Stimulated activated CD8-positive, alpha-beta memory T cell treated with anti-CD3 and anti-CD28 coated beads, Interleukin-7, amount 100 ng/mL, for 1 hour (primary cell): ENCODE measurements at places on chromosomes 12 and 14.

- no peak for DNase-seq
Observed at GRCh38 chr12:105935981-105936380, 202.8 kb downstream of the NUAK1 start.

GRCh38 chr12:111807232-111807631 is 34.8 kb upstream of the MAPKAPK5 start:
- no peak for DNase-seq

GRCh38 chr14:103398427-103399195 is 13.4 kb downstream of the MARK3 start:
- DNase-seq, result no peak

DNA sequence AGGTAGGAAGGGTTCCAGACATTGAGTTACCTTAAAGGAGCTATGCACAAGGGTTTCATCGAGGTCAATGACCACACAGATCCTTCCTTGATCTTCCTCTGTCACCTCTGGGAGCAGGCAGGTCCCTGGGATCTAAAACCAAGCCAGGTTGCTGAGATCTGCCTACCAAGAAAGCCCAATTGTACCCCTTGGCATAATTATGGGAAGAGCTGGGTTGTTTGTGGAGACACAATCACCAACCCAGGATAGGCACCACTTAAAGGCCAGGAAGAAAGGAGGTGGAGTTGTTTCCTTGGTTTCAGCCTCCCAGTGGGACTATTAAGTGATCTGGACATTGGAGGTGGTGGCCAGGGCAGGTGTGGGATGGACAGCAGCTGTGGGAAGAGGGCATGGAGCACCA is 8.4 kb upstream of the AVIL start:
- no peak for DNase-seq

DNA sequence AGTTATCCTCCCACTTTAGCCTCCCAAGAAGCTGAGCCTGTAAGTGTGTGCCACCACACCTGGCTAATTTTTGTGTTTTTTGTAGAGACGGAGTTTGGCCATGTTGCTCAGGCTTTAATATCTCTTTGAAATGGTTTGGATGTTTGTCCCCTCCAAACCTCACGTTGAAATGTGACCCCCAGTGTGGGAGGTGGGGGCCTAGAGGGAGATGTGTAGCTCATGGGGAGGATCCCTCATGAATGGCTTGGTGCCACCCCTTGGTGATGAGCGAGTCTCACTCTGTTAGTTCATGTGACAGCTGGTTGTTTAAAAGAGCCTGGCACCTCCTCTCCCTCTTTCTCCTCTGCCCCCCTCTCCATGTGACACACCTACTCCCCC is 23.6 kb upstream of the TTC7B start:
- DNase-seq, result no peak

GRCh38 chr12:24797901-24798300 is 151.0 kb downstream of the BCAT1 start:
- DNase-seq, result no peak

DNA sequence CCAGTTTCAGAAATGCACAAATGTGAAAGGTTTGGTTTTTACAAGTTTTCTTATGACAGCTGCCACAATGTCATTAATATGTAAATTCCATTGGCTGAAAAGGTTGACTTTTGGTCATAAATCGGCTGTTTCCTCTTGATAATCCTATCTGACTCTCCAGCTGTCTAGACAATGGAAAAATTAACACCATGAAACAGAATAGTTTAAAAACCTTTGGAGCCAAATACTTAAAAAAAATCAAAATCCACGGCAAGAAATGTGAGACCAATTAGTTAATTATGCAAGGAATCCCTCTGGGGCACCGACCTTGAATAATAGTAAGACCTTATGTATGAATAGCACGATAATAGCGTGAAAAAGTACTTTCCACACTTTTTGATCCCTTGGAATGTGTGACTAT is 138.0 kb downstream of the ZNF664 start:
- DNase-seq, result no peak

DNA sequence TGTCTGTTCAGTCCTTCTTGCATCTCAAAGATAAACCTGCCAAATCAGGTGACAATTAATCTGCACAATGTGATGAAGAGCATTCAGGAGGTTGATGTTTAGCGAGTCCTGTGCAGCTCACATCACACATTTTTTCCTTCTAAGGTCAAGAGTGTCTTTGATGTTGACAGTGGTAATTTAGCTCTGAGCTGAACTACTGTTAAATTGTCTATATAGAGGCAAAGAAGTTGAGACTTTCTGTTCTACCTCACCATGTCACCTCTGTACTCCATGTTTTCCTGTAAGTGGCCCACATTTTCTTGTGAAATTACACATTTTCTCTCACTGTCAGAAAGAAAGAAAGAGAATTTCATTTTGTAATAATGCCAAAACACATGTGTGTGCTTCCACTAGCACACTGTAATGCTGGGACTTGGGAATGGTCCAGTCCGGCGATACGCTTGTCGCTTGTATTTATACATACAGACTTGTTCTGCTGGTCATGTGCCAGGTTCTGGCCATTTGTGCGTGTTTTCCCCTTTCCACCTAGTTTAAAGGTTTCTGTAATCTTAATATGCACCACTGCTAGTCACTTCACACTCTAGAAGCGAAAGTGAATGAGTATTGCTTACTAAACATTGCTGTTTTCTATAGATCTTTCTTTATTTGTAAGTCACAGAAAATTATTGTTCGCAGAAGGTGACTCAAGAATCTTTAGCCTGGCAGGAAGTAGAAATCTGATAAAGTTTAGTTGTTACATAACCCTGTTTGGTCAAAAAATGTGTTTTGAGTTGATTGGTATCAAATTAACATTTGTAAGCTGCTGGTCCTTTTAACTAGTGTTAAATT is 328.9 kb downstream of the TMTC2 start:
- no peak for DNase-seq

- no peak for DNase-seq
Observed at GRCh38 chr14:87995500-87996290, 2.7 kb upstream of the GALC start.

DNA sequence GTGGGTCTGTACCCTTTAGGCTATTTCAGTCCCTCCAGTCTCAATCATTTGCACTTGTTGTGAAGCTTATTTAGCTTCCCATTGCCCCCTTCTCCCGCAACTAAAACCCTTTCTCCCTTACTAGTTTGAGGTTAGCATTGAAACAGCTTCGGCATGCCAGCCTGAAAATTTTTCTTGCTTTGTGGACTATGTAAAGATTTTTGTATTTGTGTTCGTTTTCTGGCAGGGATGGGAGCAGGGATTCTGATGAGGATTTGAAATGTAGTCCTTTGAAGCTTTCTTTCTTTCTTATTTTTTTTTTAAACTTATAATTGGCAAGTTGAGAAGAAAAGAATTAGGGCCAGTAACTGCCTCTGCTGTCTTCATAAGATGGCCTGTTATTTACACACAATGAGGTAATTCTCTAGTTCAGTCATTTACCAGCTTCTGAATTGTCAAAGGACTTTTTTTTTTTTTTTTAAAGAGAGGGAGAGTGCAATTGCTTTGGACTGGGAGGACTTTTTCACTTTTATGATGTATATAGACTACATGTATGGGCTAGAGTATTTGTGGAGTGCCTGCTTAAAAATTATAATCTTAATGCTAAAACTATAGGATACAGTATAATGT is 29.0 kb downstream of the PALS1 start:
- DNase-seq, result no peak

- DNase-seq, result no peak
Observed at GRCh38 chr14:85528897-85529631, 880 bp upstream of the FLRT2 start.

DNA sequence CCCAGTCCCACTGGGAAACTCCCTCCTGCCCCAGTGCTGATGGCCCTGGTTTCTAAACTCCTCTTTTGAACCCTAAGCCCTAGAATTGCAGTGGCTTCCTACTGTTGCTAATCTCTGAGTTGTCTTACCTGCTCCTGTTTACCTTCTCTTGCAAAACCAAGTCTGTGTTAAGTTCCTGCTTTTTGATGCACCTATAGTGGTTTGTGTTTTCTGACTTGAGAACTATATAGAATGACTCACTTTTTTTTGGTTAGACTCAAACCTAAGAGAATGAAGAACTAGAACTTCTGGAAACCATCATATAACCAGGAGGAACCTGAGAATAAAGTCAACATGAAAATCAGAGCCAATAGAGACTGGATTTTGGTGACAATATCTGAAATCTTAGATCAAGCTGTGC is 5.5 kb upstream of the GAS2L3 start:
- DNase-seq, result no peak

- DNase-seq, result no peak
Observed at GRCh38 chr12:17204289-17205054, 598.5 kb upstream of the LMO3 start.

DNA sequence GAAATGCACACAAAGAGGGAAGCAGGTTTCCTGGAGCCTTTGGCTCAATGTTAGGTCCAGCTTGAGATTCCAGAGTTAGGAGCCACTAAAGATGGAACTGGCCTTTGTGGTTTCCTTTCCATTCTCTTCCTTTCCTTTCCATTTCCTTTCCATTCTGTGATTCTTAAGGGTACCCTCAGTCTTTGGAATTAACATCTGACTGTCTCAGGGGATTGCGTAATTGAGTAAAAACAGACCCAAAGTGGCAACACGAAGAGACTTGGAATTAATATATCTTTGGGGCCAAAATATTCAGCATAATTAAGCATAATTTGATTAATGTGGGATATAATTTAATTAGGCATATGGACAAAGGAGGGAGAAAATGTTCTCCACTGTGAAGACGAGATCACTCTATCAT is 205.6 kb downstream of the CRADD start:
- DNase-seq, result no peak

DNA sequence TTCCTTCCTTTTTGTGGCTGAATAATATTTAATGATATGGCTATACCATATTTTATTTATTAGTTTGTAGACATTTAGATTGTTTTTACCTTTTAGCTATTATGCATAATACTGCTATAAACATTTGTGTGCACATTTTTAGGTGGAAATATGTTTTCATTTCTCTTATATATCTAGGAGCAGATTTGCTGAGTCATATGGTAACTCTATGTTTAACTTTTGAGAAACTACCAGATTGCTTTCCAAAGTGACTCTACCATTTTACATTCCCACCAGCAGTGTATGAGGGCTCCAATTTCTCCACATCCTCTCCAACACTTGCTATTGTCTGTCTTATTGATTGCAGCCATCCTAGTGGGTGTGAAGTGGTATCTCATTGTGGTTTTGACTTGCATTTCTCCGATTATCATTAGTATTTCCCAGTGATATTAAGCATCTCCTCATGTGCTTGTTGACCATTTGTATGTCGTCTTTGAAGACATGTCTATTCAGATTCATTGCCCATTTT is 160.2 kb downstream of the KICS2 start:
- no peak for DNase-seq

- no peak for DNase-seq
Observed at GRCh38 chr12:107783406-107784376, 9.2 kb downstream of the ASCL4 start.

DNA sequence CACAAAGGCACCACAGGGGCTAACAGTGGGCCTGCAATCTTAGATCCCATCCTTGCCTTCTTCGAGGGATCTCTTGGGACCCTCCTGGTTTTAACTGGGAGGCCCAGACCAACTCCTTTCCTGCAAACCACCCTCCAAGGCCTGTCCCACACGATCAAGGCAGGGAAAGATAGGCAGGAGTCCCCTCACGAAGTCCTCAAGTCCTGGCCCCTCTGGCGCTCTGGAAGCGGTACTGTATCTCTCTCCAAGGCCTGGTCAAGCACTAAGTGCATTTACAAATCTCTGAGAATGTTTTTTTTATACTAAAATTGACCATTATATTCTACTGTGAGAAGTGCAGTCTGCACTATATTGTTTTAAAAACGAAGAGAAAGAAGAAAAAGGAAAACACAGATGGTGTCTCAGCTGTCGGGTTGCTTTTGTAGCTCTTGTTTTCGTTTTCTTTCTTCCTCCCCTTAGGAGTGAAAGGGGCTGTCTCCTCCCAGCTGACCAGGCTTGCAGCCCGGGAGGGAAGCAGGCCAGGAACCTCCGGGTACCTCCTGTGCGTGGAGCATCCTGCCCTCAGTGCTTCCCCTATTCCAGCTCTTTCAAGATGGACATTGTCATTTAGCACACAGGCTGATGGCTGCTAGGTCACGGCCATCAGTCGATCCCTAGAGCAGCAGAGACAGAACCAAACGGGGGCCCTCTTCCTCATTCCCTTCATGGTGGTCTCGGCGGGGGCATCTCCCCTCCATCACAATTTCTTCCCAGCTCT is 56.7 kb downstream of the FAM222A start:
- no peak for DNase-seq

- DNase-seq, result no peak
Observed at GRCh38 chr12:51846911-51847642, 1.4 kb downstream of the FIGNL2 start.

GRCh38 chr12:120216742-120217605 is 16.1 kb upstream of the RPLP0 start:
- DNase-seq, result no peak

GRCh38 chr12:52539083-52539820 is 13.7 kb downstream of the KRT71 start:
- DNase-seq, result no peak

DNA sequence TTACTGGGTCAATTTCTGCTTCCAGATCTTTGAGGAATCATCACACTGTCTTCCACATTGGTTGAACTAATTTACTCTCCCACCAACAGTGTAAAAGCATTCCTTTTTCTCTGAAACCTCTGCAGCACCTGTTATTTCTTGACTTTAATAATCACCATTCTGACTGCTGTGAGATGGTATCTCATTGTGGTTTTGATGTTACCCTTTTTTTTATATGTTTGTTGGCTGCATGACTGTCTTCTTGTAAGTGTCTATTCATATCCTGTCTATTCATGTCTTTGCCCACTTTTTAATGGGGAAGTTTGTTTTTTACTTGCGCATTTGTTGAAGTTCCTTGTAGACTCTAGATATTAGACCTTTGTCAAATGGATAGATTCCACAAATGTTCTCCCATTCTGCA is 324.9 kb downstream of the NAV3 start:
- DNase-seq, result no peak

GRCh38 chr12:42639556-42639955 is 50.0 kb upstream of the PRICKLE1 start:
- DNase-seq, result no peak

- DNase-seq, result no peak
Observed at GRCh38 chr12:93889516-93890212, 212.5 kb downstream of the CRADD start.

GRCh38 chr12:2295941-2296461 is 243.2 kb downstream of the CACNA1C start:
- no peak for DNase-seq

DNA sequence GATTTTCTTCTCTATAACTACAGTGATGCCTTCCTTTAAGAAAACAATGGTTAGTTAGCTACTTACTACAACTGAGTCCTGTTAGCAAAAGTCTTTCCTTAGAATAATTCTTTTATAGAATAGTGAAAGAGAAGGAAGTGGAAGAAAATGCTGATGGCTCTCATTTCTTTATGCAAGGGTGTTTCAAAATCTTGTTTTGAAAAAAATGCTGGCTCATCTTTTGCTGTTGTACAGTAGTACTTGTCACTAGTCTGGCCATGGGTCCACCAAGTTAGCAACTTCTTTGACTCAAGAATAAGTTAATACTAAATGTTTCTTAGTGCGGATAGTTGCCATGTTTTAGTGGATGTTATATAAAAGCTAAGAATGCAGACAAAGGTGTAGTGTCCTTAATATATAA is 225.4 kb downstream of the PTPRO start:
- DNase-seq, result no peak
